ENCODE measurements at places on chromosomes 5 and 9.

- DNase-seq, result peak; percentile 44
These were observed 112.7 kb downstream of the OSTF1 start for GRCh38 chr9:75200892-75201470.

- DNase-seq, result no peak
These were observed 43.9 kb downstream of the MAPKAP1 start for GRCh38 chr9:125663127-125663526.

DNA sequence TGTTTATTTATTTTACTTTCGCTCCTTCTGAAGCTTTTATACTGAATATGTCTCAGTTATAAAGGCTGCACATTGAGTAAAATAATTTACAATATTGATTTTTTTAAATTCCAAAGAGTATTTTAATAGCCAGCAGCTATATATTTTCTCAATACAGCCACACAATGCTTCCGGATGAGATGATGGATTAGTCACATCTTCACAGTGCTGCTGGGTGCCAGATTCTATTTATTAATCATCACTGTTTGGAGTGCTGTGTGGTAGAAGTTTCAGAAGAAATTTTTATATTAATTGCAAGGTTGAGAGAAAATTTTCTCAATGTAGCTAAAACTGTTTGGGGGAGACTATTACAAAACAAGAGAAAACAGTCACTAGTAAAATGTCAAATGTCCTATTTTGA lies 989.8 kb downstream of the TLE4 start:
- no peak for DNase-seq

DNA sequence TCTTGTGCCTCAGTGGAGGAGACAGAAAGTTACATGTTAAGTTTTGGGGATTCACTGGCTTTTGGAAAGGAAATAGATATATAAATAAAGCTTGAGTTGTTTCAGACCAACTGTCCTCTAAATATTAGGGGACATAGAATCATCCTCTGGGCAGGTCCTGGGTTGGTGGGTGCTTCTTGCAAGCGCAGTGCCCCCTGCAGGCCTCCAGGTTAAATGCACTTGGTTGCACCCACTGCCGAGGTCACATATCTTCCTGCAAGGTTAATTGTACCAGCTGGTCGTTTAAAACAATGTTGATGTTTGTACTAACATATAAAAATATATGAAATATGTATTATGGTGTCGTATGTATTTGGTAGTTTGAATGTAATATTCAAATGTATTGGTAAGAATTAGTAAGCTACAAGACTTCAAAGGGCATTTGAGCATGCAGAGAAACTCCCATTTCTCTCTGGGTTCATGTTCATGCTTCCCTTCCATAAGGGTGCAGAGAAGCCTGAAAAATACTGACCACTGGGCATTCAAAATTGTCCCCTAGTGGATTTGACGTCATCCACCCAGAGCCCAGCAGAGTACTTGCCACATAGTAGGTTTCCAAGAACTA lies 87.0 kb downstream of the ZNF618 start:
- DNase-seq, result peak; percentile 59

- no peak for DNase-seq
These were observed 73.6 kb downstream of the ADRB2 start for GRCh38 chr5:148899993-148900392.

DNA sequence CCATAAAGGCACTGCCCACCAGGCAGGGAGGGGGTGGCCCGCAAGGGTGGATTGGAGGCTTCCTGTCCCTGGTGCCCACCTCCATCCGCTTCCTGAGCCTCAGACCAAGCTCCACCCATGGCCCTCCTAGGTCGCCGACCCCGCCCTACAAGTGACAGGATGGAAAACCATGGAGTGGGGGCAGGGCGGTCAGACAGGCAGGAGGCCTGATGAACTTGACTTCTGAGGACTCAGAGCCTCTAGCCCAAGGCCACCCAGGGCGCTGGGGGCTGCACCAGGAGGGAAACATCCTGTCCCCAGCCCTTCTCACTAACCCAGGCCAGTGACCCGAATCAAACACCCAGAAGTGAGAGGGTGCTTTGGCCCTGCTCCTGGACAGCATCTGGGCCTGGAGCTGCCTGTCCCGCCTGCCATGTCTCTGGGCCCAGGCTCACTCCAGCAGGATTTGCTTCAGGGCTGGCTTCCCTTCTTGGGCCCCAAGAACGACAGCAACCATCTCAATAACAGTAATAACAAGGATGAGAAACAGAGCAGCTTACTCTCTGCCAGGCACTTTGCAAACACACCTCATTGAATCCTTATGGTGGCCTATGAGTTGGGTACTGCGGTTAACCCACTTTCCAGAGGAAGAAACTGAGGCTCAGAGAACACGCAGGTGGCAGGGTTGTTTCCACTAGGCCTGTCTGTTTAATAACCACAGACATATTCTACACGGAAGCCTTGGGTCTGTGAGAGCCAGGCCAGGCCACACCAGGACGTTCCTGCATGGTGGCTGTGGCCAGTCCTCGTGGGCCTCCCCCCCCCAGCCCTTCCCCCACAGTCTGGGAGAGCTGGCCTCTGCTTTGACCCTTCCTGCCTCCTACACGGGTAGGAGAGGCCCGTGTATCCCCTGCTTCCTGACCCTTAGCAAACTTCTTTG lies 4.4 kb upstream of the ST6GALNAC6 start:
- DNase-seq, result no peak

DNA sequence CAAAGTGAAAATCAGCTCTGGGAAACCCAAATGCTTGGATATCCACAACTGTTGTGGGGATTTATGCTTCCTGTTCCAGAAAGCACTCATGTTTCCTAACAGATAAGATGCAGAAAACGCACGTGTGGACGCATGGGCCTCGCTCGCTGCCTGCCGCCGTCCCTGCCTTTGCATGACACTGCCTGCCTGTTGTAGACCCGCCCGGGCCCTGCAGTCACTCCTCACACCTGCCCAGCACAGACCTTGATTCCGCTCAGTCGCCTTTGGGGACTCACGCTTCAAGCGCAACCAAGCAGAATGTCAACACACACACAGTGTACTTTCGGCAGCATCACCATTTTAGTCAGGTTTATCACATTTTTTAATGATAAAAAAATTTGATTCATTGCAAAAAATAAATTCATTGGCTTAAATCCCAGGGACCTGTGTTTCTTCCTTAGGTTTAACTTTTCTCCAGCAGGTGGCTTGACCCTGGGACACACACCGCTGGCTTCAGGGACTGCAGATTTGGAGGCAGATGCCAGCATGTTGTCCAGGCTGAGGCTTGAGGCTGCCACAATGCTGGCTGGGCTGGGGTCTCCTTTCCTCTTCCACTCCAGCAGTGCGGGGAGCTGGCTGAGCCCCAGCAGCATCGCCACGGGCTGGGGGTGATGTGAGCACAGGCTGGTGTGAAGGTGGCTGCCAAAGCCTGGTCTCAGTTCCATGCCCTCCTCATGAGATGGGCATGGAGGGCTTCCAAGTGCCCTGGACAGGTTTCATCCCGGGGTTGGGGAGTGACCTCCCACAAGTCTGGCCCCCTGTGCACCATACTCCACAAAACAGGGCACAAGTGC lies 416.9 kb upstream of the IRX4 start:
- no peak for DNase-seq

DNA sequence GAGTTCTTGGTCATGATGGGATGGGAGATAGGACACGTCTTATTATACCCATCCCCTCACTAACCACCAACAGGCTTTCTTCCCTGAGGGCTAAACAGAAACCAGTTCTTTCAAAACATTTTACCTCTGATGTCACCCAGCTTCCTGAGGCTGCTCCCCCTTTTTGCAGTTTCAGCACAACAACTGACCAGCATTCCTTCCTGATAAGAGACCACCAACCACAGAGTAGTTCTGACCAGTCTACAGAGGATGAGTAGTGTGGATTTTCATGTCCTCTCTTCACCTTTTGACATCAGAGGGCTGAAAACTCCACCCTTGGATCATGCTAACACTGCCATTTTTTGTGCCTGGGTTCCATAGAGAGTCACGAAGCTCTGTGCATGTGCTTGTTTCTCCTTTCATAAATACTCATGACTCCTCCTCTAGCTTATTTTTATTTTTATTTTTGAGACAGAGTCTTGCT lies 82.6 kb downstream of the OSTF1 start:
- DNase-seq, result no peak

DNA sequence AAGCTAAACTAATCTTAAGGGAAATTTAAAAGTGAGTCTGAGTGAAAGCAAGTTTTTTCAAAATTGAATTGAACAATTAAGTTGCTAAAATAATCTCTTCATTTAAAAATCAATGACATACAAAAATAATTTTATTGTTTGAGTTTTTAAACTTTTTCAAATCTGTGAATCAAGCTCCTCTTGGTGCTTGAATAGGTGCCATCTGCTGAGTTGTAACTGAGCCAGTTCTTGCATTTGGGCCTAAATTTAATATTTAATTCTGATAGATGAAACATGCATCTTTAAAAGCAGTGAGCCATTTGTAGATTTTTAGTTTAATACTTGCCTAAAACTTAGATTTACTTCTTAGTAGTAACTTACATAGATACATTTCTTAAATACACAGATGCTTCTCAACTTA lies 31.8 kb downstream of the SPATA31D1 start:
- no peak for DNase-seq

GRCh38 chr5:51414516-51414915 lies 31.3 kb downstream of the ISL1 start:
- no peak for DNase-seq

- no peak for DNase-seq
These were observed 35.9 kb downstream of the TENT4A start for GRCh38 chr5:6749026-6749716.

- DNase-seq, result no peak
These were observed 1255.2 kb downstream of the EFNA5 start for GRCh38 chr5:106415541-106415940.

DNA sequence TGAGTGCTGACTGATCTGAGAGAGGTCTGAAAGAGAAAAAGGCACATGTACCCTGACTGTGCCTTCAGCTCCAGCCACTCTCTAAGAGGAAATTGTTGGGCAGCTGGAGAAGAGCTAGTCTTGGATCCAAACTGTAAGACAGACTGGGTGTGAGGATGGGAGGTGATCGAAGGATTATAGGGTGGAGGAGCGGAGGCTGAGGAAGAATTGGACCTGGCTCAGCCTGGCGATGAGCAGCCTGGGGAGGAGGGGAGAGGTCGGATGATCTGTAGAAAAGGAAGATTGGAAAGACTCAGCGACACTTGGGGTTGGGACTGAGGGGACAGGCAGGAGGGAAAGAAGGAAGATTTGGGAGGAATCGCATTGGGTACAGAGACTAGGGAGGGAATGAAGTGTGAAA lies 98.6 kb upstream of the SLC25A48 start:
- no peak for DNase-seq

DNA sequence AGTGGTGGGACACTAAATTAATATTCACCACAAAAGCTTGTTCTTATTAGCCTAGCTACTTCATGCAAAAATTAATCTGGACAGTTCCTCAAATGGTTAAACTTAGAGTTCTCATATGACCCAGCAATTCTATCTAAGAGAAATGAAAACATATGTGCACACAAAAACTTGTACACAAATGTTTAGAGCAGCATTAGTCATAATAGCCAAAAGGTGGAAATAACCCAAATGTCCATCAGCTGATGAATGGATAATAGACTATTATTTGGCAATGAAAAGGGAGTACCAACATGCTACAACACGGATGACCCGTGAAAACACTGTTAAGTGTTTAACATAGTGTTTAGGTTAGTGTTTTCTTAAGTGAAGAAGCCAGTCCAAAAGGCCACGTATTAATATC lies 32.8 kb upstream of the TNIP1 start:
- DNase-seq, result no peak
